ENCODE measurements at places on chromosomes 1 and 21.

- DNase-seq, result no peak
Measured at GRCh38 chr1:228358039-228358763, 48.4 kb downstream of the TRIM11 start.

GRCh38 chr1:94039514-94039870 lies 81.5 kb downstream of the ABCA4 start:
- DNase-seq, result no peak

DNA sequence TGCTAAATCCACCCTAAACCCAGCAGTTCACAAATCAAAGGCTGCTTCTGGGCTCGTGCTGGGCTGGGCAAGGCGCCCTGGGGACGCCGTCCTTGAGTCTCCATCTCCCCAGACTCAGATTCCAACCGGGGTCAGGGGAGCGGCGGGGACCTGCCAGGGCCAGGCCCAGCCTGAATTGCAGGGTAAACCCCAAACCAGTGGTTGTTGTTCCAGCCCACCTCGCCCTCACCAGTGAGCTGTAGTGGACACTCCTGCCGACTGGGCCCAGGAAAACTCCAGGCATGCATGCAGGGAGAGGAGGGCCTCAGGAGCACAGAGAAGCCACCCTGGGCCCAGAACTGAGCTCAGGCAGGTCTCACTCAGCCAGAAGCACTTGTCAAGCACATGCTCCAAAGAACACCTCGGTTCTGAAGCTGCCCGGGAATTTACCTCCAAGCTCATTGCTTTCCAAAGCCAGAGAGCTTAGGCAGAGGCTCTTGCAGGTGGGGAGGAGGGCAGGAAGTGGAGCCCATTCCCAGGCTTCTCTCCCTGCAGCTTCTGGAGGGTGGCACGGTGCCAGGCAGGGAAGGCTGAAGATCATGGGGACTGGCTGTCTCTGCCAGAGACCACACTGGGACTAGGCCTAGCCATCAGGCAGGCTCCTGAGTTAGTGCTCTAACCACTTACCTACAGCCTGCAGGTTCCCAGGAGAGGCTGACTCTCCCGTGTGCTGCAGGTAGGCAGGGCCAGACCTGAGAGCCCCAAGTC lies 437.0 kb downstream of the MATN1 start:
- no peak for DNase-seq

DNA sequence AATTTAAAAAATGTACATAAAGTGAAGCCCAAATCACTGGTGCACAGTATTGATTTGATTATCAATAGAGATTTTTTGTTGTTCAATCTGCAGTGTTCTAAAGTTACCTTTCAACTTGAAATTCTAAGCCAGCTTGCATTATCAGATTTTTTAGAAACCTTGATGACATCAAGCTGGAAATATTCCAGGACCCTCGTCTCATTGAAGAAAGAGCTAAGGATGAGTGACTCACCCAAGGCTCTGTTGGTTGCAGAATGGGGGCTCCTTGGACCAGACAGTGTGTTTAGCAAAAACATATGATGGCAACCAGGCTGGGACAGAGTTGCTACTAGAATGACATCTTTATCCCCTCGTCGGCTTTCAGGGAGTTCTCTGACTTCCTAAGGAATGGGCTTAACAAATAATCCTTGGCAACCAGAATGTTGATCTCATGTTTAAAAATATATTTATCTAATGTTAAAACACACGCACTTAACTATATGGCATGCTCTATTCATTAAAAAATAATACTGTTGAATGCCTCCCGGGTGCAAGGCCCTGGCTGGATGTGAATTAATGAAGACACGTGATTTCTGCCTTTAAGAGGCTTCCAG lies 79.7 kb downstream of the RUNX3 start:
- DNase-seq, result no peak

- DNase-seq, result no peak
Measured at GRCh38 chr1:91610789-91611188, 110.1 kb downstream of the CDC7 start.

DNA sequence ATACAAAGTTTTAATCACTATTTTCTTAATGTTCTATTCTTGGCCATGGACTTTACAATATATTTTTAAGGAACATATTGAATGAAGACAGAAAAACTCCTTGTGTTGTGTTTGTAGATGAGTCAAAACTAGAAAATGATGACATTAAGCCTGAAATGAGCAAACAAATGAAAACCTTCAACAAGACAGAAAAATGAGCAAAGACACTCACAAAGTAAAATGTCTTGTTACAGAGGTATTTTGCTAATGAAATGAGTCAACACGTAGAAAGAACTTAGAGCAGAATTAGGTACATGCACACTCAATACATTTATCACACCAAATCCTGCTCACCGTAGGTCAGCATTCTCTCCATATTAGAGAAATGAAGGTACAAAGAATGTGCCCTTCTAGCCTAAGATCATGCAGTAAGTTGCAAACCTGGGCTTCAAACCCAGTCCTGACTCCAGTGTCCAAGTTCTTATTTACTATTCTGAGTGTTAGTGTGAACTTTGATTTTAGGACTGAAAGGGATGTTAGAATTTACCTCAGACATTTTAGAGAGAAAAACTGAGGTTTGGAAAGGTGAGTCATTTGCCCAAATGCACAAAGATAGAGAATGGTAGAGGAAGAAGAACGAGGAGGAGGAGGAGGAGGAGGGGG lies 133.9 kb upstream of the SGIP1 start:
- no peak for DNase-seq

GRCh38 chr1:8063298-8064036 lies 37.4 kb upstream of the ERRFI1 start:
- DNase-seq, result no peak

GRCh38 chr1:64223329-64224151 lies 20.1 kb downstream of the UBE2U start:
- DNase-seq, result no peak

GRCh38 chr1:84988588-84988987 lies 8.3 kb downstream of the MCOLN2 start:
- no peak for DNase-seq

DNA sequence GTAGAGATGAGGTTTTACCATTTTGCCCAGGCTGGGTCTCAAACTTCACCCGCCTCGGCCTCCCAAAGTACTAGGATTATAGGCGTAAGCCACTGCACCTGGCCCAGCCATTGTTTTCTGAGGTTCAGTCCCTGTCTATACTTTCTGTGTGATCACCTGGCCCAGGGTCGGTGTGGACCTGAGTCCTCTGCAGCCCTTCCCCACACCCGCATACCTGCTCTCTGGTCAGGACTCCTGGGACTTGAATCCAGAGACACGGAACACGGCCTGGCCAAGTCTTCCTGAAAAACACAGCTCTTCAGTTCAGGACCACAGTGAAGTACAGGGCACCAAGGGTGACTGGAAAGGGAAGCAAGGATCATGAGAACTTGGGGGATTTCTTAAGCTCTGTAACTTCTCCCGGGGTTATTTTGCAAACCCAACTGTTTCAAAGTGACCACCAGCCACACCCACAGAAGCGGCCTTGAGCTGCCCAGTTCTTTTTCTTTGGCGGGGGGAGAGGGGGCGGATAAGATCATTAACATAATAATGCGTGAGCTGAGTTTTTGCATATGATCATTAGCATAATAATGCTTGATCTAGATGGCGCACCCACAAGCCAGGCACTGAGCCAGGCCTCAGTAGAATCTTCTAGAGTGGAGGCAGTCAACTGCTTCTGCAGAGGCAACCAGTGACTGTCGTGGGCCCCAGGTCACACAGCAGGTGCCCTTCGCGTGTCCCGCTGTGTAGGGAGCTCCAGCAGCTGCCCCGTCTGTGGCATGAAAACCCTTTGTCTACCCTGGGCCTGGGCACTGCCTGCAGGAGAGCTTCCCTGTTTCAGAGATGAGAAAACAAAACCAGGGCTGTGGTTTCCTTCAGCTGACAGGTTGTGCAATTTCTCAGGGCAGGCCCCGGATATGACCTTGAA lies 1.7 kb upstream of the NADK start:
- peak; percentile 31 for DNase-seq

DNA sequence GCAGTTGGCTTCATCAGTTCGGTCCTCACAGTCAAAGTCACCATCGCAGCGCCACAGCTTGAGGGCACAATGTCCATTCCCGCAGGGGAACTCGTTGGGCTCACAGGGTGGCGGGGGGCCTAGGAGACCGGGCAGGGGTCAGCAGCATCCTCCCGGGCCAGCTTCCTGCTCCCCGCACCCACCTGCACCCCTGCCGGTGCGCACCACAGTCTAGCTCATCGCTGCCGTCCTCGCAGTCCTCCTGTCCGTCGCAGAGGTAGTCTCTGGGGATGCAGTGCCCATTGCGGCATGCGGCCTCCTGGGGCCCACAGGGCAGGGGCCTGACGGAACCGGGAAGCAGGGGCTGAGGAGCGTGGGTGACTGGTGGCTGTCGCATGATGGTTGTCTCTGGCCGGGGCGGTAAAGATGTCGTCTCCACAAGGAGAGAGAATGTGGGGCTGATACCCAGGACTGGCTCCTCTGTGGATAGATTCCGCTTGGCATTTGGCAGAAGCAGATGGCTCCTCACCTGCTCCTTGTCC lies 49.8 kb downstream of the HSPG2 start:
- DNase-seq, result no peak

- no peak for DNase-seq
Measured at GRCh38 chr1:200107004-200107470, 79.5 kb downstream of the NR5A2 start.

GRCh38 chr1:40462956-40463590 lies 12.8 kb downstream of the ZFP69B start:
- DNase-seq, result no peak

DNA sequence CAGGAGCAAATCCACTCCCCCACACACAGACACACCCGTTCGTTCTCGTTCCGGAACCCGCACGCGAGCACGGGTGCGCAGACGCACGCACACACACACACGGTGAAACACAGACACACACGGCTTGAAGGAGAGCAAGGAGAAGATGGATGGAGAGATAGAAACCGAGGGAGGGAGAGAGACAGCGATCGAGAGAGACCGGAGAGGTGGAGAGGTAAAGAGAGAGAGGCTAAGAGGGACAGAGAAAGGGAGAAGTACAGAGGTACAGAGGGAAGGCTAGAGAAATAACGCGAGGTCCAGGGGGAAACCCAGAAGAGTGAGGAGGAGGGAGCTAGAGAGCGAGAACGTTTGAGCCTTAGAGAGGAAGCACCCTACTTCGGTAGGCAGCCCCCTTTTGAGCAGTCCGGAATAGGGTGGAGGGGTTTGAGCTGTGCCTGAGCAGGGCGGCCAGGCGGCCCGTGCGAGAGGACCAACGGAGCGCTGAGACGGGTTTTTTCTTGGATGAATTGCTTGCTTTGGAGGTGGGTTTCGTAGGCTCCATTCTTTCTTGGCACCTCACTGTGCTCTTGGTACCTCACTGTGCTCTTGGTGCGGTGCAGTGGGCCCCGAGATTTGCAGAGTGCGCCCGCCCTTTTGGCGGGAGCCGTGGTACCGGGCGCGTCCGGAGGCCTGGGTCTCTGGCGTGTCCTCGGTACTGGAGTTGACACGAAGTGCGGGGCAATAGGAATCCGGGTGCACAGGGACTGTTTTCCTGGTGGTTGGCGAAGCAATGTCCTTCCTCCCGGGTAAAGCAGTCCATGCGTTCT lies 88.4 kb upstream of the RHOU start:
- DNase-seq, result no peak

DNA sequence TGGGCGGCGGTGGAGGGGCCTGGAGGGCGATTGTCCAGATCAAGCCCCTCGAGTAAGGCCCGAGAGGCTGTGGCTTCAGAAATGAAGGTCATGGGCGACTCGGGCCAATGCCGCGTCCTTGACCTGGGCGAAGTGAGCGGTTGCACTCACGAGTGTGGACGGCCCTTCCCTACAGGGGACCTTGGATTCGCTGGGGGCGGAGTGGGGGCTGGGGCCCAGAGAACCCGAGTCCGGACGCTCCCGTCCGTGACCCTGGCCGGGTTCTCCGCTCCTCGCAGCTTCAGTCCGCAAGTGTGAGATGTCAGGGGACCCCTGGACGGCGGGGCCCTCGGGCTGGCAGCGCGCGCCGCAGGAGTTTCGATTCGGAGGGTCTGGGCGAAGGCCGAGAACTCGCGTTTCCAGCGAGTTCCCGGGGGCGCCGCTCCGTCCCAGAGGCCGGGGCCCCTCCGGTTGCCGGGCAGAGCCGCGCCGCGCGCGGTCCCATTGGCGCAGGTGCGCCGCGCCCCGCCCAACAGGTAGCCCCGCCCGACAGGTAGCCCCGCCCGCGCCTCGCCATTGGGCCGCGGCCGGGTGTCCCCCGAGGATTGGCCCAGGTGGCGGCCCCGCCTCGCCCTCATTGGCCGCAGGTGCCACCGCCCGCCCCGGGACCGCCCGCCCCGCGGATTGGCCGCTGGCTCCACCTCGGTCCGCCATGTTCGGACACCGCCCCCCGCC lies at the start of gene PRKCZ:
PRKCZ (plus strand) TSS at position 694 of the 714 bp plus-strand sequence. CDS start 220 bp downstream, outside the sequence.
- peak; percentile 94 for DNase-seq

- DNase-seq, result no peak
Measured at GRCh38 chr21:22225299-22225698, 1227.1 kb downstream of the NCAM2 start.

- no peak for DNase-seq
Measured at GRCh38 chr1:227072991-227073390, 132.9 kb downstream of the COQ8A start.

GRCh38 chr1:25342846-25343245 lies 4.7 kb downstream of the TMEM50A start:
- no peak for DNase-seq

GRCh38 chr1:1233567-1233892 lies 1.5 kb downstream of the B3GALT6 start:
- DNase-seq, result no peak

- no peak for DNase-seq
Measured at GRCh38 chr1:187445066-187445465, 616.3 kb downstream of the PLA2G4A start.

DNA sequence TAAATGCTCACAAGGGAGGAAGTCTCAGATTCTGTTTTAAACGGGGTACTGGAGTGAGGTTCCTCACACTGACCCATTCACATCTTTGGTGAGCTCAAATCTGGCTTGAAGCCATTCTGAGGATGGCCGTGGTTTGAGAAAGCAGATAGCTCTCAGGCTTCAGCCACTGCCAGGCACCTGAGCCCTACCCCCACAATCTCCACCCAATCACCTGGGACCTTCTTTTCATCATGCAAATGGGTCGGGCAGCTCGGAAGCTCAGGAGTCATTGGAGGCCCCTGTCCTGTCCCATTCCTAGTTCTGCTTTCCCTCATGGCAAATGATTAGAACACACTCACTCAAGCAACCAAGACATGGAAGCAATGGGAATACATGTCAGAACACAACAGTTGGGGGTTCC lies 141.4 kb upstream of the ETS2 start:
- DNase-seq, result no peak

DNA sequence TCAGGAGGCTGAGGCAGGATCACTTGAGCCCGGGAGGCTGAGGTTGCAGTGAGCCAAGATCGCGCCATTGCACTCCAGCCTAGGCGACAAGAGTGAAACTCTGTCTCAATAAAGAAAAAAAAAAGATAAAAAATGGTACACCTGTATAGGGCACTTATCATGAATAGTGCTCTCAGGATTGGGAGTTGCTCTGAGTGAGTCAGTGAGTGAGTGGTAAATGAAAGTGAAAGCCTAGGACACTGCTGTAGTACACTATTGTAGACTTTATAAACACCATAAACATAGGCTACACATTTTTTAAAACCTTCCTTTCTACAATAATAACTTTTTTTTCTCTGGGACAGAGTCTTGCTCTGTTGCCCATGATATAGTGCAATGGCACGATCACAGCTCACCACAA lies 16.8 kb downstream of the PHTF1 start:
- no peak for DNase-seq

GRCh38 chr1:171188388-171189266 lies 3.5 kb downstream of the FMO2 start:
- no peak for DNase-seq

- DNase-seq, result no peak
Measured at GRCh38 chr1:22818061-22818770, 107.6 kb downstream of the EPHB2 start.
